ENCODE measurements at places on chromosomes 2 and 18. TPM values are rescaled to one million over a fixed set of nuclear protein-coding genes. Genes with fewer than 3 reads are reported as not detected.

DNA sequence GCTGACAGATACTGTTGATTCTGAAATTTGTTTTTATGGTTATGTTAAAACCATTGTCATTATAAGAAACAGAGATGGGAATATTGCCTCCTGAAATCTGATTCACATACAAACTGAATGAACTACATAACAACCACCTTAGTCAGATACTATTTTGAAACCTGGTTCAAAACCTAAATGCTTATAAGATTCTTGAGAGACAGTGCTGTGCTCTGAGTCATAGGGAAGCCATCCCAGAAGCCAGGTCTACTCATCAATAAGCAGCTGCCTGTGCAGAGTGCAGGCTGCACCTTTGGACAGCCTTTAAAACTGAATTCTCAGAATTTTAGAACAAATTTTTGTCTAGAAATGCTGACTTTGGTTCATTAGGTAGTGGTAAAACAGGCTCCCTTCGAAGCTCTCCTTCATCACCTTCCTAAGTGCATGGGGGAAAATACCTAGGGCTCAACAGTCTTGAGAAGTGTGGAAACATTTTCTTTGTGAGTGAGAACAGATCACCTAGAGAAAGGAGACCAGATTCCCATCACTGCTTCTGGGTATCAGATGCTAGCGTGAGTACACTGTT lies at the start of gene SERPINB7:
TSS of gene SERPINB7 (plus strand) at position 253 of the 565 bp plus-strand sequence. CDS start 6,955 bp downstream, outside the sequence.
- DNase-seq = no peak

- DNase-seq = no peak
These were observed 35.6 kb upstream of the PRLH start for GRCh38 chr2:237530472-237531433.

DNA sequence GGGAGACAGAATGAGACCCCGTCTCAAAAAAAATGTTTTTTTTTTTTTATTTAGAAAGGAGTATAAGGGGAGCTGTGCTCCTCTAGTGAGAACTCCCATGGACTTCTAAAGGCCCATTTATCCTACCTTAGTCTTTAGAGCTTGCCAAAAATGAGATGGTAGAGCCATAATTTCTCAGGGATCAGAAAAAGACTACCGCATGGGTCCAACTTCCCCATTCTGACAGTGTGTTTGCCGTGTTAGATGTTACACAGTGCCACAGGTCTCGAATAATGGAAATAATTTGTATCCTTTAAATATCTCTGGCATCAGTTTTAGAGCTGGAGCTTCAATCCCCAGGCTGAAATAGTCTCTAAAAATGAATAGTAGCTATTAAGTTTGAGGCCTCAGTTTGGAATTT lies 6.0 kb upstream of the SLC39A10 start:
- no peak for DNase-seq

ANXA4 gene
- 90.8 TPM for total RNA-seq
